ENCODE measurements at places on chromosomes 6 and 20.

DNA sequence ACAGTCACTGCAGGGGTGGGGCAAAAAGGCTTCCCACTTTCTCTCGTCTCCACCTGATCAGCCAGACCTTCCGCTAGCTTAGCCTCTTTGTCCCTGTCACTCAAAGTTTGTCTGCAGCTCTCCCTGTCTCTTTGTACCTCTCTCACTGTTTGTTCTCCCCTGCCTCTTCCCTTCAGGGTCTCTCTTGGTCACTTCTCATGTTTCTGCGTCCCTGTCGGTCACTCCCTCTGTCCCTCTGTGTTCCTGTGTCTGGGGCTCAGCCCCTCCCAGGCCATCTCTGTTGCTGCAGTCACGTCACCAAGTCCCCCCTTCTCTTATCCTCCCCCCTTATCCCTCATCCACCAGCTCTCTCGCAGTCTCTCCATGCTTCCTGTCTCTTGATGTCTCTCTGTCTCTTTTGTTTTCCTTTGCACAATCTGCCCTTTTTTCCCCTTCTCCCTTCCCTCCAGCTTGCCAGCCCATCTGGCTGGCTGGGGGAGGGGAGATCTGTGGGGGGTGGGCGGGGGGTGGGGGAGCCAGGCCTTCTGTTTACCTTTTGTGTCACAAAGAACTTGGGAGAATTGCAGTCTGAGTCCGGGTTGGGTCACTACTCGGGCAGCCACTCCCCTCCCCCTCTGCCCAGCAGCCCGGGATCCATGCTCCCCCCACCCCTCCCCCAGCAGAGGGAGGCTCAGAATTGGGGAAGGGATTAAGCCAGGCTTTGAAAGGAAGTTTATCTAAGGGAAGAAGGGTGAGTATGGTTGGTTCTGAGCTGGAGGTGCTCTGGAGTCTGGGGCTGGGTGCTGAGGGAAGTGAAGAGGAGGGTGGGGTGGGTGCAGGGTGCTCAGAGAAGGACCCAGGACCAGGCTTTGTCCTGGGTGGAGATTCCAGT is 32.3 kb downstream of the FOXP4 start:
- peak; percentile 81 for DNase-seq

GRCh38 chr6:85273870-85274269 is 176.0 kb upstream of the NT5E start:
- no peak for DNase-seq

- DNase-seq: no peak
Observed at GRCh38 chr6:43420012-43420709, 7.2 kb upstream of the ABCC10 start.

DNA sequence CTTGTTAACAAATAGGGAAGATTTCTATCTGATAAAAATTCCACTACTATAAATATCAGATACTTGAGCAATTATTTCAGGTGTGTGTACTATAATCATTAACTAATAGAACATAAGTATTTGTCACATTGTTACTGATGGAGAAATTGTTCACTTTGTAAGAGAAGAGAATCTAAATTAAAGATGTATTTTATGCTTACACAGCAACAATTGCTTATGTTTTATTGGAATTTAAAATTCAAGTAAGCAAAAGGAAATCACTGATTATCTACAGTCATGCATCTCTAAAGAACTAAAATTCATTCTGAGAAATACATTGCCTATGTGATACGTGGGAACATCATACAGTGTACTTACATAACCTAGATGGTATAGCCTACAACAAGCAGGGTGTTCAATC is 1590.8 kb downstream of the GRIK2 start:
- no peak for DNase-seq

DNA sequence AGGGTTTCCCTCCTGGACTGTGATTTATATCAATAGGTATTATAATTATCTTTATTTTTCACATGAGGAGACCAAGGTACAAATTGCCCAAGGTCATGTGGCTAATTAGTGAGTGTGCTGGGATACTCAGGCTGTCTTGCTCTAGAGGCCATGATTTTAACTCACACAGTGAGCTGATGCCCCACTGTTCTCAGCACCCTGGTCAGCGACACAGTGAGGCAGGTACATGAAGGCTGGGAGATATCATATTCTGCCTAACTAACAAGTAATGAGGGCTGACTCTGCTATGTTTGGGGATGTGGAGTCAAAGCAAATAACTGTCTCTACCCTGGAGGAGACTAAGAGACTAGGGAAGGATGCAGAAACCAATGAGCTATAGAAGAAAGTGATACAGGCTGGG is 501.1 kb downstream of the PTPRT start:
- peak; percentile 52 for DNase-seq

DNA sequence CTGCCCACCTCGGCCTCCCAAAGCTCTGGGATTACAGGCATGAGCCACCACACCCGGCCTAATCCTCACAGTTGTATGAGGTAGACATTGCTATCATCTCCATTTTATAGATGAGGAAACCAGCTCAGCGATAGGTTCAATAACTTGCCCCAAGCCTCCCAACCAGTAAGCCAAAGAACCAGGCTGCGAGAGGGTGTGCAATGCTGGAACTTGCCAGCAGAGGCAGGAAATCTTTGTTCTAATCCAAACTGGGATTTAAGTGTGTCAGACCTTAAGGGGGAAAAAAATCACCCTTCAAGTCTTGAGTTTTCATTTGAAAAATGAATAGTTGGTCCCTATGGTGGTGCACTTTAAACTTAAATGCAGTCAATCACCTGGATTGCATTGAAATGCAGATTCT is 20.1 kb upstream of the RNGTT start:
- peak; percentile 54 for DNase-seq

GRCh38 chr6:110185879-110186278 is 5.7 kb downstream of the CDC40 start:
- DNase-seq: no peak

DNA sequence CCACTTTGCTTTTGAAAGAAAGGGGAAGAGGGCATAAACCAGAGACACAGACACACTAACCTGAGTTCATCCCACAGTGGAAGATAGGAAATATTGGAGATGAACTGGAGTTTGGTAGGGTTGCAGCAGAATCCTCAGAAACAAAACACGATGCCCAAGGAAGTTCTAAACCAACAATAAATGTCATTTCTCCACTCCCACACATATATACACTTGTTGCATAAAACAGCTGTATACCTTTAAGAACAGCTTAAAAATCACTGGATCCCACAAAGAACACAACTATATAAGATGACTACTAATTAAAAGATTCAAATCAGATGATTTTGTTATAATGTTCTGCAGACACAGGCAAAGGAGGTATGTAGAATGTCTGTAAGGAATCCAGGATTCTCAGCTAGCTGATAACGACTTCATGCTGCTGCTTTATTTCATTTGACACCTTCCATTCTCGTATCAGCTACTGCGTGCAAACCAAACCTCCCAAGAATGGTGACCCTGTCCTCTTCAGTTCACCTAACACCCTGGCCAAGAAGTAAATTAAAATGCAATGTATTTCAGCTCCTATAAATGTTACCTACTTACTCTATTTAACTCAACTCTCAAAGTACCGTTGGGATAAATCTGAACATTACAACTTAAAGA is 14.3 kb downstream of the KIF13A start:
- DNase-seq: no peak

DNA sequence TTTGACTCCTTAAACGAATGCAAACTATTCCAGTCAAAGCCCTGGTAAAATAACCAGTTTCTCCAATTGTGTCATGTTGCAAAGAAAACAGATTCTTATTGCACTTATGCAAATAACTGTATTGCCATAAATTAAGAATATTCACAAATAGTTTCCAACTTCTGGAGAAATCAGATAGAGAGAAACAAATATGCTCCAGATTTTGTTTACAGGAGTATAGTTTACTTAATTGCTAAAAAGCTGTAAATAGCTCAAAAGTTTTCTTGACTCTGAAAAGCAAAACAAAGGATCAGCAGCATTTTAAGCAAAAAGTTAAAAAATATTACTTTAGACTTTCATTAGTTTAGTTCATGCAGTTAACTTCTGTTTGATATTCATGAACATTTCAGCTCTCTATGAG is 304.2 kb downstream of the PACRG start:
- DNase-seq: no peak

GRCh38 chr20:34573541-34574300 is 15.2 kb downstream of the MAP1LC3A start:
- DNase-seq: no peak

GRCh38 chr20:44704551-44704971 is 10.6 kb upstream of the CCN5 start:
- DNase-seq: no peak

GRCh38 chr6:108951351-108951953 is 103.2 kb downstream of the ARMC2 start:
- no peak for DNase-seq
